ENCODE measurements at places on chromosomes 1 and 21.

GRCh38 chr21:14734191-14734590, 188.1 kb upstream of the SAMSN1 start:
- no peak for DNase-seq

- no peak for DNase-seq
Observed at GRCh38 chr1:112805155-112805853, 90.2 kb upstream of the PPM1J start.

DNA sequence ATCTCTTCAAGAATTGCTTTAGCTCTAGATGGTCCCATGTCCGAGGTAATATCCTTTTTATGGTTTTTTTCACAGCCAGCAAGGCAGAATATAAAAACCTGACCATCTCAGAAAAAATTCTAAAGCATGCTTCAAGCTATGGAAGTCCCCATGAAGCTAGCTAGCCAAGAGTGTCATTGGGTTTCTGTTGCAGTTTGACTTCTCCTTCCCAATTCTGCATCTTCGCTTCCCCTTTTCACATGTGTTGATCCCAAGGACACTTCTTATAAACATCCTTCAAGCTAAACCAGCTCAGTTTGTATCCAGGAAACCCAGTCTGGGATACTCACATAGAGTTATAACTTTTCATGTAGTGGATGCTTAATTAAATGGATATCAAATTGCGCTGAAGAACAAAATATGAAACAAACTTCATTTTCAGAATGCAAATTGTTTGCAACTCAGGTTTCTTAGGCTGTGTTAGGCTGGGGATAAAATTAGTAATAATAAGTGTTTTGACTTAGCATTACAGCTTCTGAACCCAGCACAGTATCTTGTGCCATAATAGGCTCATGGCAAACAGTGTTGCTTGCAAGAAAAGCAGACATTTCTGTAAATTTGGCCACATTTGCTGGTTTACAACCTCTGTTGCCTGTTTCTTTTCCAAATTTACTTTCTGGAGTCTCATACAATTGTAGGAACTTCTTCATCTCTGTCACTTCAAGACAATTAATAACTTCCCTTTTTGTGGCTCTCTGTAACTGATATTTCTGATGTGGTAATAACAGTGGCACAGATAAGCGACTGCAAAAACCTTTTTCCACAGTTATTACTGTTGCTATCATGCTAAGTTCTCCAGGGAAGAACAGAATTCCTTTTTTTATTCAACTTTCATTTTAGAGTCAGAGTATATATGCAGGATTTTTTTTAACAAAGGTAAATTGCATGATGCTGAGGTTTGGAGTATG, 53.2 kb downstream of the NCAM2 start:
- DNase-seq: no peak

- no peak for DNase-seq
Observed at GRCh38 chr1:89615676-89616598, 17.0 kb upstream of the LRRC8C start.

DNA sequence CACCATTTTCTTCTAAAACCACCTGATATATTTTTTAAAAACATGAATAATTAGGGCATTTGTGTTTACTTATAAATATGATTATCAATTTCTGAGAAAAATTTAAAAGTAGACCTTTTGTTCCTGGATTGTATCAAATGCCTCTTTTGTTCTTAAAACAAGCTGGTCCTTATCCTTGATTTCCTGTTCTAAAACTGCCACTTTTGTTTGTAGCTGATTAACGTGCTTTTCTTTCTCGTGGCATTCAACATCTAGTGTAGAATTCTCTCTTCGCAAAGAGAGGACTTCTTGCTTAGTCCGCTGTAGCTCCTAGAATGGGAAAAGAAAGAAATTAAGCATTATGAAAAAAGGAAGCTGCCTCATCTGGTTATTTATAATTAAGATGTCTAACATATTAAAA, 25.0 kb downstream of the SASS6 start:
- no peak for DNase-seq
